ENCODE measurements at places on chromosomes 5 and 9. TPM values are rescaled to one million over a fixed set of nuclear protein-coding genes. Genes with fewer than 3 reads are reported as not detected.

DNA sequence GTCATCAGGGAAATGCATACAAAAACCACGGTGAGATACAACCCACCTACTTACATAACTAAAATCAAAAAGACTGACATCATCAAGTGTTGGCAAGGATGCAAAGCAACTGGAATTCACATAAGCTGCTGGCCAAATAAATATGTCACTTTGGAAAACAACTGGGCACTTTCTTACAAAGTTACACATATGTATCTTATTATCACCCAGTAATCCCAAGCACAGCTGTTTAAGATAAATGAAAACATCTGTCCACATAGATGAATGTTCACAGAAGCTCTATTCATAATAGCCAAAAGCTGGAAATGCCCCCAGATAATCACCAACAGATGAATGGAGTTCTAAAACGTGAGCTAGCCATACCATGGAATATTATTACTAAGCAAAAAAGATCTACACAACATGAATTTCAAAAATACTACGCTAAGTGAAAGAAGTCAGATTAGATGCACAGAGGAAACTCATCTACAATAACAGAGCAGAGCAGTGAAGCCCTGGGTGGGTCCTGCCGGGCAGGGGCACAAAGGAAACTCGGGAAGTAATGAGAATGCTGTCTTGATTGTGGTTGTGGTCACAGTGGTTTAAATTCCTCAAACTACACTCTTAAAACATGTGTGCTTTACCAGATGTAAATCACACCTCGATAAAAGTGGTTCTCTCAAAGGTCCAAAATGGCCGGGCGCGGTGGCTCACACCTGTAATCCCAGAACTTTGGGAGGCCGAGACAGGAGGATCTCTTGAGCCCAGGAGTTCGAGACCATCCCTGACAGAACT, 8.5 kb downstream of the CAMSAP1 start:
- no peak for DNase-seq

- DNase-seq: no peak
Measured at GRCh38 chr9:105187781-105188180, 56.7 kb upstream of the SLC44A1 start.

GRCh38 chr5:153551537-153552079, 61.1 kb downstream of the GRIA1 start:
- no peak for DNase-seq

DNA sequence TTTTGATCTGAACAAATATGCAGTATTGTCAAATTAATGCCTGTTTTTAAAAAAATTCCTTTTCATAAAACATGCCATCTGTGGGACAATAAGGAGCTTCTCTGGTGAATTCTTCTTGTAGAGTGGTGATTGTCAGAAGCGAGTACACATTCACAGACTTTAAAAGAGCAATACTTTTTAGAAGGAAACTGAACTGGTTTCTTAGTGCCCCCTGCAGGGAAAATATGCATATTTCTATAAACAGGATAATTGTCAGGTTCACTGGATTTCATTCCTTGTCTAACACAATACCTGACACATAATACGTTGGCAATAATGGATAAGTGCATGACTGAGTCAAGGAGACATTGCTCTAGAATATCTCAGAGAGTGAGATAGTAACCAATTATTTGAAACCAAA, 133.7 kb downstream of the KIF4B start:
- DNase-seq: no peak

GRCh38 chr9:92488681-92489550, 6.6 kb upstream of the ASPN start:
- DNase-seq: no peak

GRCh38 chr9:70444904-70445303, 30.4 kb upstream of the KLF9 start:
- DNase-seq: no peak

- DNase-seq: no peak
Measured at GRCh38 chr5:60196385-60197113, 303.0 kb upstream of the PDE4D start.

- DNase-seq: no peak
Measured at GRCh38 chr9:106059886-106060285, 365.5 kb downstream of the TMEM38B start.

NSA2 gene
- 22.4 TPM for total RNA-seq

- DNase-seq: no peak
Measured at GRCh38 chr9:137666955-137667670, 48.3 kb downstream of the EHMT1 start.

DNA sequence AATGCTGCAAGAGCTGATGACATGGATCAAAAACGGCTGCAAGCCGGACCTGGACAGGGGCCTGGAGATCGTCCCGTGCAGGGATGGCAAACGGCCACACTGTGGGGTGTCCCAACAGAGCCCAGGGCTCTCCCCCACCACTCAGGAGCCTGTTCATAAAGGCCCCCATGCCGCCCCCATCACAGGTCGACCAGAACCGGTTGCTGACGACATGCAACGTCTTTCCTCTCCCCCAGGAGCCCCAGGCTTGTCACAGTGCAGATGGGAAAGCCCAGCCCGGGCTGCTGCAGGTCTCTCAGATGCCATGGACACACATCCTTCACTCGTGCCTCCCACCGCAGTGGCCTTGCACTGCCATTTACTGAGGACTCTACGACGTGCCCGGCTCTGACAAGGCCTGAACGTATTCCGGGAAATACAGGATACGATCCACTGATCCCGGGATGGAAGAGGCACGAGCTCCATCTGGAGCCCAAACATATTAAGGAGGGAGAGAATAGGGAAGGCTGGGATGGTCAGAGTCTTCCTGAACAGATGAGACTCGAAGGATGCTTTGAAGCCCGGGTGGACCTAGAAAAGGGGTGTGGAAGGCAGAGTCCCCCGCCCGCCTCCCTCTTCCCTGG, 76.5 kb upstream of the SARDH start:
- no peak for DNase-seq

ITGA2 gene
- total RNA-seq: 7.0 TPM

- no peak for DNase-seq
Measured at GRCh38 chr5:41281215-41281810, 68.0 kb upstream of the C6 start.

- no peak for DNase-seq
Measured at GRCh38 chr9:34976441-34976840, 13.1 kb upstream of the DNAJB5 start.

GRCh38 chr5:137082951-137083350, 416.2 kb downstream of the SPOCK1 start:
- no peak for DNase-seq

DNA sequence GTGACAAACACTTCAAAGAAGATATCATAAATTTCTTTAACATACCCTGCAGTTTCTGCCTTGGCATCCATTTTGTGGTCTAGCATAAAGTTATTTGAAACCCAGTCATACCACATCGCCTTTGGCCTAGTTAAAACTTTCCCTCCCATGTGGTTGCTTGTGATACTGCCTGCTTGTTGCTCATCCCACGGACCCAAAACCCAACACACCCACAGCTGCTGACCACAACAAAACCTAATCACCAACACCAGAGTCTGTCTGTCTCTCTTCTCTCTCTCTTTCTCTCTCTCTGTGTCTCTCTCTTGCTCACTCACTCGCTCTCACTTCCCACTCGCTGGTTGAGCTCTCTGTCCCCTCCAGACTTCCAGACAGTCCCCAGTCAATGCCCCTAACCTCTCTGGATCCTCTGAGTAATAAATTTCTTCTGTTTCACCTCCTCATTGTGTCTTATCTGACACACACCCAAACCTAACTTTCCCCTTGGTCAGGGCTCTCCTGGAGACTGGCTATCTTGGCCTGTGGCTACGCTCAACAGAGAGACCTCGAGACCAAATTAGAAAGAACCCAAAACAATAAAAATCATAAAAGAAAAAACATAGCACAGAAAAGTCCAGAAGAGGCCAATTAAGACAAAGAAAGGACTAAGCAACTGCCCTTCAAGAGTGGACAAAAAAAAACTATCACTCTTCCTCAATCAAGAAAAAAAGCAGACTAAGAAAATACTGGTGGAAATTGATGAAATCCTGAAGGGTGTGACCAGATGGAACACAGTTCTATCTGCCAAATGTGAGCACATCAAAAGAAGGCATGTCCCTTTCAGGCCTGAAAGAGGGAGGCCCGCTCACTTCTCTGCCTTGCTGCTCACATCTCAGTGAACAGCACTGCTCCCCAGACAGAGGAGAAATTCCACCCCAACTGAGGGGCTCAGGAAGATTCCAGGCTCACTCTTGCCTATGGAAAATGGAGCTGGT, 41.5 kb downstream of the TTLL11 start:
- DNase-seq: no peak

IFNA21 gene
- total RNA-seq: not detected

DNA sequence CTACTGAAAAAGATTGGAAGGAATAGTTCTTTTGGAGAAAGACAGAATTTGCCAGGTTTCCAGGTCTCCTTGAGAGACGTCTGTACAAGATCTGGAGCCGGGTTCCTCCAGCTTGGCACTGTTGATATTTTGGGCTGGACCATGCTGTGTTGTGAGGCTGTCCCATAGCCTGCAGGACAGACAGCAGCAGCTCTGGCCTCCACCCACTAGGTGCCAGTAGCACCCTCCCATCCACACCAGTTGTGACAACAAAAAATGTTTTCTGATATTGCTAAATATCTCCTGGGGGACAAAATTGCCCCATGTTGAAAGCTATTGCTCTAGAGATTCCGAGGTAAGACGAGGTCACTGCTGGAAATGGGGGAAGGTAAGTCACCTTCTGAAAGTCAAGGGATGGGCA, 287.7 kb upstream of the DAP start:
- DNase-seq: no peak

COL15A1 gene
- 11.1 TPM for total RNA-seq

- no peak for DNase-seq
Measured at GRCh38 chr9:80522465-80522864, 950.7 kb downstream of the TLE4 start.

- no peak for DNase-seq
Measured at GRCh38 chr9:126612326-126612812, 1.4 kb upstream of the LMX1B start.

GRCh38 chr9:76876098-76876497, 29.8 kb downstream of the PRUNE2 start:
- DNase-seq: no peak

DNA sequence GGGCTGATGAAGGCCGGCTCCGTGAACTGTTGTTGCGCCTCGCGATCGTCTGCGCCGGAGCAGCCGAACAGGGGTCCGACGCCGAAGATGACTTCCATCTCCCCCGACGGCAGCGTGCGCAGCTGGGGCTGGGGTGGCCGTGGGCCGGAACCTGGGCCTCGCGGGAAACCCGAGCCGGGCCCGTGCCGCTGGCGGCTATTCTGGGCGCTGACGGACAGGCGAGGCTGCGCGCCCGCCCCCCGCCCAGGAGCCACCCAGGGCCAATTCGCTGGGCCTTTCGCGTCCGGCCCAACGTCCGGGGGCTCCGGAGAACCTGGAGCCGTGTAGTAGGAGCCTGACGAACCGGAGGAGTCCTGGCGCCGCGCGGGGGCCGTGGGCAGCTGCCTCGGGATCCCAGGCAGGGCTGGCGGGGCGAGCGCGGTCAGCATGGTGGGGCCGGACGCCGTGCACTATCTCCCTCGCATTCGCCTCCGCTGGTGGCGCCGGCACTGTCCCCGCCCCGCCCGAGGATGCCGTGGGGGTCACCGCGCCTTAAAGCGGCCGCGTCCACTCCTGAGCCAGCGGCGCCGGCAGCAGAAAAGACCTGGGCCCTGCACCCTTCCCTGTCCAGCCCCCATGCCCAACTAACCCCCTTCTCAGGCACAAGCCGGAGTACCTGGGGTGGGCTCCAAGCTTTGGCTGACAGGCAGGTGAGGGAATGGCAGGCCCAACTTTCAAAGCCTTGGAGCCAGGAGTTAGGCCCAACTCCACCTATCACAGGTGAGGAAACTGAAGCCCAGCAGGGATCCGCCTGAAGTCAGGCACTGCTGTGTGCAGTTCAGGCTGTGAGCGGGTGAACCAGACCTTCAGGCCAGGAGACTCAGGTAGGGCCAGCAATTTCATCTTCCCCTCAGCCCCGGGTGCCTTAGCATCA, at the start of gene PROB1:
Gene PROB1, minus strand, starts transcription at position 451 of the 913 bp plus-strand sequence. Its CDS starts 23 bp downstream, at position 428.
- DNase-seq: peak; percentile 71
